ENCODE measurements at places on chromosomes 3 and 15.

DNA sequence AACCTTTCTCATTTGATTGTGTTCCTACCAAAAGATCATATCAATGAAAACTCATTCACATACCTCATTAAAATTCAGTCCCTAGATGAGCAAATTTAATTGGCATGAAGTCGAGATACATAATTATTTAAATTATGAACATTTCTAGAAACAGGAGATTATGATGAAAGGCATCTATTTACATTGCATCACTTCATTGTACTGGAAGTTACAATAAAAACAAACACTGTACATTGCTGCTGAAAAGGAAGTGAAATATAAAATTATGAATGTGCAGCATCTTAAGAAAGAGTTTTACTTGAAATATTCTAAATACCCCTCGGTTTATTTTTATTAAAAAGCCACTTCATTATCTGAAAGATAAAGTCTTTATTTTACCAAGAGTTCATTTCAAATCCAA lies 163.4 kb upstream of the ZNF385D start:
- DNase-seq = no peak

DNA sequence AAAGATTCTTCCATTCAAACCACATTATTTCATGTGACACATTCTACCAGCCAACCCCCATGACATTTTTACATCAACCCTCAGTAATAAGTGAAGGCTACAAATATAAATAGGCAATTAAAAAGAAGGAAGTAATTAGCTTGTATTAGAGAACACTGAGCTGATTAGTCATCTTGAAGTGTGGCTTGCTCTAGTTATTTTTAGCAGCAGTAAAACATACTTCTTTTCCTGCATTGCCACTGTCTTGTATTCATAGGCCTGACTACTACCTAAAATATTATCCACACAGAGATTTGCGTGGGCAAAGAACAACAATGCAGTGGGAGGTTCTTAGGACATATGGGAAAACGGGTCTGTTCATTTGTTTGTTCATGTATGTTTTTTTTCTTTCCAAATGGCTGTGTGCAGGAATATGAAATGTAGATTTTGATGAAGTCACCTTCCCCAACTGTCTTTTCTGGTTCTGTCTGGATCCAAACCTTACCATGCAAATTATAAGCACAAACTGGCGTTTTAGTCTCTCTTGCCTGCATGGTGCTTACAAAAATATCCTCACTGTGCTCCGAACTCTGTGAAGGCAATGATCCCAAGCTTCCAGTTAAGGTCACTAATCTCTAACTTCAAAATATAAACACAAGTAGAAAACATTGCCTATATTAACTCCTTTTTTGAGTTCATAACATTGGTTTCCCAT lies 31.5 kb upstream of the TM4SF4 start:
- DNase-seq = peak; percentile 43

DNA sequence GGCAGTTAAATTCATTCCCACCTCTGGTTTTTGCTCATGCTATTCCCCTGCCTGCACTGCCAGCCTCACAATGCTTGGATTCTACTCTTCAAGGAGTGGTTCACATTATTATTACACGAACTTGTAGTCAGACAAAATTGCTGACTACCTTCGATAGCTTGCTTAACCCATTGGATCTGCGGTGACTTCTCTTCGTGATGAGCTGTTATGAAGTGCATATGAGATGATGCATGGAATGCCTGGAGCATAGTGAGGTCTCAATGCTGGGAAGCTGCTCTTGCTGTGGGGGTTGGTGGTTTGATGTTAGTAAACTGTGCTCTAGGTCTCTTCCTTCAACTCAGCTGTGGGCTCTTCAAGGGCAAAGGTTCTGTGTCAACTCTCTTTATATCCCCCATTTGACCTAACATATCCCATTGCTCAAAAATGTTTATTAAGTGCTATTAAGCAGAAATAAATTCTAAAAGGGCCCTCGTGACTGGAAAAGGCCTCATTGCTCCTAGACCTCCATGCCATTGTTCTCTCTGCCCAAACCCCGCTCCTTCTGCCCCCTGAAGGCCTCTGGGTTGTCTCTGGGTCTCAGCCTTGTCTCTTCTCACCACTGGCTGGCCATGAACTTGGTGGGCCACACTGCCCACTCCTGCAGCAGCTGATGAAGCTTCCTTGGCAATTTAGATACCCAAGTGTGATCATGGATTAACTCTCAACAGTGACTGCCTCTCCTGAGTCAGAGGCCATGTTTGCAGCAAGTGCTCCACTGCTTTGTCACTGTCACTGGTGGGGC lies 4.5 kb upstream of the SLCO2A1 start:
- DNase-seq = no peak

DNA sequence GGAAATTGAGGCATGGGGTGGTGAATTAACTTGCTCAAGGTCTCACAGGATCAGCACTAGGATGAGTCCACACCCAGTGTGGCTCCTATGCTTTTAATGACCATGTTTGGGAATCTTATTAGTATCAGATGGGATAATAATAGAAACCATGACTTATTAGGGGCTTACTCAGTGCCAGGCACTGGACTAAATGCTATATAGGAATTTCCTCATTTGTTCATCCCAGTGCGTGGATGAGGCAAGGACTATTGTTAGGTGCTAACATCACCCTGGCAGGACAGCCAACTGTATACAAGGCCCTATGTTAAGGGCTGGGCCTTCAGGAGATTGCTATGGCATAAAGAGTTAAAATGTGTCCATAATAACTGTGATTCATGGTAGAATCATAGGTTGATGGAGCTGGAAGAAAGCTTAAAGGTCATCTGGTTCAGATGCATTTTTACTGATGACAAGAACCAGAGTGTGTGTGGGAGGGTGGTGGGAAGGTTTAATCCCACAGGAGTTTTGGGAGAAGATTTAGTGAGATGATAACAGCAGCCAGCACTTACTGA lies 4.7 kb upstream of the FEM1B start:
- peak; percentile 81 for DNase-seq

DNA sequence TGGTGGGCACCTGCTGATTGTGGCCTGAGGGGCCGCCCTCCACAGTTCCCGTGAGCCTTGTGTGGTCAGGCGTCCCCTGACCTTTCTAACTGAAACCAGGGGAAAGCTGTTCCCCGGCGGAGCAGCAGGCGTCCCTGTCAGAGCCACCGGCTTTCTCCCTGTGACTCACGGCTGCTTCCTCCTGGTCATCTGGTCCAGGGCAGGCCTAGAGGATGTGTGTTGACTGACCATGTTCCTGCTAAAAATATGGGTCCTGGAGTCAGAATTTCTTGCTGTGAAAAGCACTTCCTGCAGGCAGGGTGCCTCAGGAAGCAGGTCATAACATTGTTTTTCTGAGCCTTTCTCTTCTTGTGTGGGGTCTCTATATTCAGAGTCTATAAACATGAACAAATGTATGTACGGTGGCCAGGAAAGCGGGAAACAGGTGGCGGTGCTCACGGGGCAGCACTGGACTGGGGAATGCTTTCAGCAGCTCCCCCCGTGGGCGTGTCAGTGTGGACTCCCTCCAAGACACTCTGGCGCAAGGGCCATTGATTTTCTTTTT lies 38.4 kb upstream of the CGNL1 start:
- peak; percentile 48 for DNase-seq

Measured in inflammatory macrophage (primary cell).